Cerebellar nuclear complex (tissue), 1 donor: ENCODE measurements at places on chromosomes 12 and 14.

DNA sequence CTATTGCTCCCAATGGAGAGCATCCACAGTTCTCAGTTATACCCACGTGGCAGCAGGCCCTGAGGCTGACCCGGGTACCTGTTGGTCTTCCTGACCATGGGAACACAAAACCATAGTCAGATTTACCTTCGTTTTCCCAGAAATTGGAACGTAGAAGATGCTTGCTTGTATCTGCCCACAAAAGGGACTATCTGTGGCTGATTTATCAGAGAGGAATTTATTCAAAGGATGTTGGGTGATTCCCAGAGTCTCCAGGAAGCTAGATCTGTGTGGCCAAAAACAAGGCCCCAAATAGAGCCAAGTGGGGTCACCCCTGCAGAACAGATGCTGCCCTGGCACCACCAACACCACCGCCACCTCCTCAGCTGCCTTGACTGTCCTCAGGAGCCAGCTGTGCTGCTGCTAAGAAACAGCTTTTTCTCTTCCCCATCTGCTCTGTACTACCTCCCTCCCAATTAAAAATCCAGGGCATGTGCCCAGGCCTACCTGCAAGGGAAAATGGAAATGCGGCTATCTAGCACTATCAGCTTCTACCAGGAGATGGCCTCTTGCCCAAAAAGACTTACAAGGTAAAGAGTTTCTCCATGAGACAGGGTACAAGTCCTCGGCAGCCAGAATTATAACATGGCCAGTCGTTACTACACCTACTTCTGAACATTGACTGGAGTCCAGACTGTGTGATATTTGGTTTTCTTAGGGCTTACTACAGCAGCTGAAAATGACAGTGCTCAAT is 128.6 kb upstream of the PLEKHG7 start:
- no peak for DNase-seq

GRCh38 chr12:31807773-31808097 is 78.9 kb upstream of the AMN1 start:
- no peak for DNase-seq

- no peak for DNase-seq
These were observed 99.2 kb downstream of the KSR2 start for GRCh38 chr12:117869551-117869950.

GRCh38 chr14:92850492-92850891 is 56.4 kb downstream of the GOLGA5 start:
- DNase-seq: no peak

DNA sequence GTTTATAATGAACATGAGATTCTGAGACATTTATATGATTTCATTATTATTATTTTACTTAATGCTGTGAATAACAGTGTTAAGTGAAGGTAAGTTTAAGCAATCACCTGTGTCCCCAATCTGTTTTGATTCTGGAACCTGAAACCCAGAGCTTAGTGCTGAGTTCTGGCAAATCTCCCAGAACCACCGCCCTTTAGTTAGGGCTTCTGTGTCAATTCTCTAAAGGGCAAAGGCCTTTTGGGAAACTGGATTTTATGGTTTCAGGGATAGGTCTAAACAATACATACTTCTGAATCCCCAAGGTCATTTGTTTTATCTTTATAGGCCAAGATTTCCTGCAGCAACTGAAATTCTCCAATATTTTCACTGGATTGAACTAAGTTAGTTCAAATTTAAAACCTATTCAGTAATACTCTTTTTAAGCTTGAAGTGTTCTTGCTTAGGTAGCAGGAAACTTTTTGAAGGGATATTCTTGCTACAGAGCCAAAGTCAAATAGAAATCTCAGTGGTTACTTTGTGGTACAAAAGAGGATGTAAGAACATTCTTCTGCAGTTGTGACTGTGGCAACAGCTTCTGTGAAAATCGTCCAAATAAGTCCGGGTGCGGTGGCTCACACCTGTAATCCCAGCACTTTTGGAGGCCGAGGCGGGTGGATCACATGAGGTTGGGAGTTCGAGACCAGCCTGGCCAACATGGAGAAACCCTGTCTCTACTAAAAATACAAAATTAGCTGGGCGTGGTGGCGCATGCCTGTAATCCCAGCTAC is 10.0 kb upstream of the PKP2 start:
- no peak for DNase-seq

DNA sequence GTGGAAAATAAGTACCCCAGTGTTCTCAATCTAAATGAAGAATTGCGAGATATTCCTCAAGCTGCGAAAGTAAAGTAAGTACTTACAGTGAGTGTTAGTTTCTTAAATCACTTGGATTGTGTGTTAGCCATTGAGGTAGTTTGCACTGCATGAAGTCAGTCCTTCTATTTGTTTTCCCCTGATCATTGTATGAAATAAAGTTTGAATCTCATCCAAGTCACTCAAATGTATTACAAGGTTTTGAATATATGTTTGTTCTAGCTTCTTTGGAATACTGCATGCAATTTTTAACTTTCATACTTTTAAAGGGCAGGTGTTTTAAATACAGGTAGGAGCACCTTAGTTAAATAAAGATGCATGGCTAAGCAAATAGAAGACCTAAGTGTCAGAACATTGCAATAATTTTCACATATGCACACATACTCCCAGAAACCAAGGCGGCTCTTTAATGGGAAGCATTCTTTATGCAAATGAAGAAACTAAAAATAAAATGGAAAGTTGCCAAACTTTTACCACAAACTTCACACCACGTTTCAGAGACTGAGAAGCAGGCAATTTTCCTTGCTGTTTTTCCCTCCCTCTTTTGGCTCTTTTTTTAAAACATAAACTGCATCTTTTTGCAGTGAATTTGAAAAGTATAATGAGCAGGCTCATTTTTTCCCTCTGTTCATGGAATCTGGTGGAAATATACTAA is 105.6 kb downstream of the GPR135 start:
- DNase-seq: no peak

DNA sequence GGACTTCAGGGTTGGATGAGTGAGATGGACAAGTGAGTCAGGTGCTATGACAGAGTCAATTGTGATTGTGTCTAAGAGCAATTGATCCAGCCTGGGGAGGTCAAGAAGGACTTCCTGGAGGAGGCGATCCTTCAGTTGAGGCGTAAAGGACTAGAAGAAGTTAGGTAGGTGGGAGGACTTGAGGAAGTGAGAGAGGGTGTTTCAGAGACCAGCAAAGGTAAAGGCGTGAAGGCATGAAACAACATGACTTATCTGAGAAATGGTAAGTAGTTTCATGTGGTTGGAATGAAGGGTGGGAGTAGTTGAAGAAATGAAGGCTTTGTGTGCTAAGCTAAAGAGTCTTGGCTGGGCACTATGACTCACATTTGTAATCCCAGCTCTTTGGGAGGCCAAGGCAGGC is 48.9 kb upstream of the PPP1CC start:
- DNase-seq: no peak

GRCh38 chr12:87320724-87321123 is 708.5 kb downstream of the C12orf50 start:
- DNase-seq: no peak

DNA sequence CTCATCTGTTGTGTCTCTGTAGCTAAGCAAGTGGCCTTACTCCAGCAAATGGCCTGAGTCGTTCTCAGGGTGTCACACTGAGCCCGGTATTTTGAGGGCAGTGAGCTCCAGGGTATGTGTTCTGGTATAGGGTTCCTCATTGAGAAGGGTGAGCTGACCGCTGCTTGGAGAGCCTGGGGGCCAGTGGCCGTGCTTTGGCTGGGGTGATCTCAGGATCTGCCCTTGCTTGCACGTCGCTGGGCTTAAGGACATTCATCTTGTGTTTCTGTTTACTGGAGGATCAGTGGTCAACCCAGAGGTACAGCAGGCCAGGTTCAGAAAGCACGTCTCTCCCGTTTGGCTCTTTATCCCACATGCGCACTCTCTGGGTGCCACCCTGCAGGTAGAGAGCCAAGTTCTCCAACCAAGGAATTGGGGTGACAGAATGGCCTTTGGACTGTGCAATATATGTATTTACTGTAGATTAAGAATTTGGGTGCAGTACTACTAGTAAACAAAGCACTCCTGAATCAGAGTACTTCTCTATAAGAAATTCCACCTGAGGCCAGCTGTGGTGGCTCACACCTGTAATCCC is 52.1 kb downstream of the FBXW8 start:
- no peak for DNase-seq

GRCh38 chr12:69585189-69586062 is at the start of gene CCT2:
Gene CCT2 (plus strand): TSS chr12:69585459. CDS start chr12:69585522, 63 bp downstream.
- DNase-seq: peak; percentile 68

DNA sequence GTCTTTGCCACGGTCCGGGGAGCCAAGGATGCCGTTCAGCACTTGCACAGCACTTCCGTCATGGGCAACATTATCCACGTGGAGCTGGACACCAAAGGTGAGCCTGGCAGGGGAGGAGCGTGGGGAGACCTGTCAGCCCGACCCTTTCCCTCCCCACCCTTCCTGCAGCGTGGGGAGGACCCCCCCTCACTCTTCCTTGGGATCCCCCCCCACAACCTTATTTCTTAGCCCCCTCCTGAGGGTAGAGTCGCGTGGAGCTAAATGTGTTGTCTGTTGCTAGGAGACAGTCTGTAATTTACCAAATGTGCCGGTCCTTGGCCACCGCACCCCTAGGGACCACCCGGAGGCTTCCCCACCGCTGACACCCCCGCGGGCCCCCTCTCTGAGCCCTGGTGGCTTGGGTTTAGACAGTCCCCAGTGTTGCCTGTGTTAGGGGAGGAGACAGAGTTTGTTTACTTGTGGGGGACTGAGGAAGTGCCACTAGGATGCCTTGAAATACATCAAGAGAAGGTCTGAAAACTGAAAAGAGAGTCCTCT is 2.3 kb downstream of the SETD1B start:
- DNase-seq: no peak

- DNase-seq: no peak
These were observed 43.9 kb upstream of the CHPT1 start for GRCh38 chr12:101653503-101653902.

GRCh38 chr12:79056775-79057174 is 192.2 kb downstream of the SYT1 start:
- DNase-seq: no peak

DNA sequence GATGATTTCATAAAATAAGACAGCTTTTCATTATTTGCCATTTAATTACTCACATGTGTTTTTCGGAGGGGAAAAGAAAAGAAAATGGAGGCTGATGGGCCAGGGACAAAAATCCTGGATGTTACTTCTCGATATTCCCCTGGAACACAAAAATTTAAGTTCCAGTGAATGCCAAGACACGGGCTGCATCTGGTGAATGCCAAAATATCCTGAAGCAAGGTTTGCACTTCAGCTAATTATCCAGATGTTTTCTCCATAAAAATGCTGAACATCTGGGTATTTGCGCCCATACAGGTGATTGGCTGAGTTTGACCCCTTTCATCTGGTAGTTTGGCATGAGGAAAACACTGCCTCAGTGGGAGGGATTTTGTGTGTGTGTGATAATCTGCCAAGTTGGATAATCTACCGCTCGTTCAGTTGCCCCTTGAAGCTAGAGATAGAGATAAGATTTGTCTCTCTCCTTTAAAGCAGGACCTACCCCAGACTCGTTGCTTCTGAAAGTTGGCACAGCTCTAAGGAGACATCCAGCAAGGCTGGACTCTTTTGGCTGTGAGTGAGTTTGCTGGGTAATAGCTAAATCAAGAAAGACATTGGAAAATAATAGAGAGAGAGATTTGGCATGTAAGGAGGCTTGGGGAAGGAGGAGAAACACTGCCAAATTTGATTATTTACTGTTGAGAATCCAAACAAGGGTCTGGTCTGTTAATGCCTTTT is 390.0 kb downstream of the EGLN3 start:
- DNase-seq: no peak

DNA sequence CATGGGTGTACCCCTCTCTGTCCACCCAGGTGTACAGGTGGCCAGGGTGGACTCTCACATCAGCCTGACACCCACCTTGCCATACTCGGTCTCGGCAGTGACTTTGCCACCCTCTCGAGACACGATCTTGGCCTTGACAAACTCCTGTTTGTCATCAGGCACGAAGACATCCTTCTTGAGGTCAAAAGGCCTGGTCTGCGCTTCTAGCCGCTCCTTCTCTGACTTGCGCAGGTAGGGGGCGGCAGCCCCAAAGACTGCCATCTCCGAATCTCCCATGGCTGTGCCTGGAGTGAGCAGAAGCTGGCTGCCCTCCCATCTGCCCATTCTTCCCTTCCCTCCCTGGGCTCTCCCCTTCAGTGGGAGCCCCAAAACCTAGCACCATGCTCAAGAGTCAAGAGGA is 2.0 kb downstream of the MYH7 start:
- no peak for DNase-seq

- no peak for DNase-seq
These were observed 17.6 kb upstream of the CRIP2 start for GRCh38 chr14:105456736-105457617.

DNA sequence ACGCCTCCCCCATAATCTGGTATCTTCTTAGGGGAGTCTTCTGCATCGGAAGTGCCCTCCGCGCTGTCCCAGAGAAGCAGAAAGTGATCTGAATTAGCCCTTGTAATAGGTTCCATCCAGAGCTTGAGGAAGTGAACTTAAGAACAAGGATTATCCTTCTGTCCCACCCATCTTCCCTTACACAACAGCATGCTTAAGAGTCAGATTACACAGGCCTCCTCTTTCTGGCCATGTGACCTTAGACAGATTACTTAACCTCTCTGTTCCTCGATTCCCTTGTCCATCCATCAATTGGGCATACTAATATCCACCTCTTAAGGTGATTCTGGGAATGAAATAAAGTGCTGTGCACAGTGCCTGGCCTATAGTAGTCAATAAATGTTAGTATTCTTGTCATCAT is 11.4 kb downstream of the CABP1 start:
- no peak for DNase-seq

- DNase-seq: no peak
These were observed 21.1 kb downstream of the ZFHX2 start for GRCh38 chr14:23530375-23531055.
